ENCODE measurements at places on chromosomes 2 and 18.

GRCh38 chr2:39313575-39313974 lies 69.8 kb upstream of the CDKL4 start:
- no peak for DNase-seq

DNA sequence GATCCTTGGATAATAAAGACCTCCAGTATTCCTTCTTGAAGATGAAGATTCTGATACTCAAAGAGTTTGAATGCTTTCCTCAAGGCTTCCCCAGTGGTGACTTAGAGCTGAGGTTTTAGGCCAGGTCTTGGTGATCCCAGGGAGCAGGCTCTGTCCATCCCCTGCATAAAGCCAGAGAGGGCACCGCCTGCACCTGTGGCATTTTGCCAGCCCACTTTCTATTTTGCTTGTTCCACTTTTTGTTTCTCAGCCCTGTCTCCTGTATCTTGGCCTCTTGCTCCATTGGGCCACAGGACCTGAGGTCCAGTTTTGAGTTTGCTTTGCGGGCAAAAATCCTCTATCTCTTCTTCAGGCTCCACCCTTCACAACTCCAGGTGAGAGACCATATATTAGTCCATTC lies 6.7 kb upstream of the SCYGR1 start:
- no peak for DNase-seq

DNA sequence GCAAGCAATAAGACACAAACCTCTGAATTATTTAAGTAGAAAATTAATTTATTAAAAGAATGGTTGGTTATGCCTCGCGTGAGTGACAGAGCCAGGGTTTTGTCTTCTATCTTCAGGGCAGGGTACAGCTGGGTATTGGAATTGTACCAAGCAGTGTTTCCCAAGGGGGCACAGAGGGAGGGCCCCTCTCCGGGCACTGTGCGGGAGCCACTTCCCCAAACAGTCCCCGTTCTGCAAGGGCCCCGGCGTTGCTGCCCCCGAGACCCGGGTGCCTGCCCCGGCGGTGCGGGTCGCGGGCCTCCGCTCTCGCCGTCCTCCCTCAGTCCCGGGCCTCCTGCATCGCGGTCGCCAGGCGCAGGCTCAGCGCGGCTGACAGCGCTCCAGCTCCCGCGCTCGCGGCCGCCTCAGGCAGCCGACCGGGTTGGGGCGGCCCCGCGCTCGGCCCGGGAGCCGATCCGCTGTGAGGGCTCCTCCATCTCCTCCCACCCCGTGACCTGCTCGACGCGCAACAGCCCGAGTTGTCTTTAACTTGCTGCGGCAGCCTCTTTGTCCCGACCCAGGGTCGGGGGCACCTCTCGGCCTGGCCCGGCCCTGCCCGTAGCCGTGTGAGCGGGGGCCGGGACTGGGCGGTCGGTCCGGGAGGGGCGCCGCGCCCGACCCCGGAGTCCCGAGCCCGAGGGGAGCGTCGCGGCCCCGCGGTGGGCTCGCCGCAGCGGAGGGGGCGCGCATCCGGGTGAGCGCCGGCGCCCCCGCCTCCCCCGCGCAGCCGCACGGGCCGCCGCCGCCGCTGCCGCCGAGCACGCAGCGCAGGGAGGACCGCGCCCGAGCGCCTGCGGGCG lies 620 bp upstream of the GALNT1 start:
- peak; percentile 27 for DNase-seq

- DNase-seq = no peak
These were observed 139.5 kb downstream of the LRRC30 start for GRCh38 chr18:7370375-7370774.

- no peak for DNase-seq
These were observed 91.5 kb downstream of the ARHGEF33 start for GRCh38 chr2:38981003-38981669.

GRCh38 chr2:41061356-41061755 lies 609.5 kb upstream of the SLC8A1 start:
- no peak for DNase-seq

GRCh38 chr2:162768656-162769055 lies 69.9 kb downstream of the KCNH7 start:
- DNase-seq = no peak

GRCh38 chr2:230418341-230419016 lies 2.5 kb downstream of the SP100 start:
- DNase-seq = no peak

GRCh38 chr2:26770986-26771586 lies 7.0 kb downstream of the SLC35F6 start:
- no peak for DNase-seq

DNA sequence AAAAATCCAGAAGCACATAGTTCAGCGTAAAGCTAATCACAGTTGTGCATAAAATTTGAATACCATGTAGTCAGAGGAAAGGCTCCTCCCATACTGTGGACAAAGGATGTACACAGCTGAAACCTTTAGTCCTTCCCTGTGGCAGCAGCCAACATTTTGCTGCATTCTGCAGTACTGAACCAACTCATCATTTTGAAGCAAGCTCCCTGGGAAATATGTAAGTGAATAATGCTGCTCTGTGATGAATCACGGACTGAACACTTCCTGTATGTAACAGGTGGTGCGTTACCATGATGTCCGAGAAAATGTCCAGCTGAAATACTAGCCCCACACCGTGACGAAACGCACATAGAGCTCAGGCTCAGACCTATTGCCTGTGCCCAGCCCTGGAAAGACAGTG lies 421.1 kb upstream of the RAB12 start:
- no peak for DNase-seq

DNA sequence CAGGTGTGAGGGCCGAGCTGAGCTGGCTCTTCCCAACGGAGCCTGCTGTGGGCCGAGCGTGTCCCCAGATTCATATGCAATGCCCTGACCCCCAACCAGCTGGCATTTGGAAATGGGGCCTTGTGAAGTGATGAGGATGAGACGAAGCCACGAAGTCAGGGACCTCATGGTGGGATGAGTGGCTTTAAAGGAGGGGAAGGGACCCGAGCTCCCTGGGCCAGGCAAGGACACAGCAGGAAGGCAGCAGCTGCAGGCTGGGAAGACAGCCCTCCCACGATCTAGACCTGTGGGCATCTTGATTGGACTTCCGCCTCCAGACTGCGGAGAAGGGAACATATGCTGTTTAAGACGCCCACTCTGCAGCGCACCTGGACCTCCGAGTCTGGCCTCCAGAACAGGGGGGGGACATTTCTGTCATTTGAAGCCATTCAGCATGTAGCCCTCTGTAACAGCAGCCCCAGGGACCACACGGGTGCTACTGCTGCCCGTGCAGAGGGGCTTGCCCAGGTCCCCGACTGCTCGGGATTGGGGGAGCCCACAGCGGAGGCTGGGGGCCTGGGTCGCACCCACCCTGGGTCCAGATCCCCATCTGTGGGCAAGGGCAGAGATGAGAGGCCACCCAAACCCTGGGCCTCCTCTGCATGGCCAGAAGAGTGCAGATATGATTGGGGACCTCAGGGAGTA lies 27.2 kb downstream of the KIF1A start:
- no peak for DNase-seq

Measured in activated gamma-delta T cell treated with anti-CD3 and anti-CD28 coated beads, Interleukin-2, amount 50 U/mL, for 16 hours (primary cell).